ENCODE measurements at places on chromosomes 12 and 14.

- no peak for DNase-seq
Observed at GRCh38 chr12:76183459-76184186, 99.1 kb upstream of the NAP1L1 start.

- DNase-seq = no peak
Observed at GRCh38 chr12:93740751-93741150, 63.6 kb downstream of the CRADD start.

- no peak for DNase-seq
Observed at GRCh38 chr12:26374934-26375680, 179.7 kb downstream of the SSPN start.

GRCh38 chr12:118361889-118362288, 10.8 kb downstream of the TAOK3 start:
- DNase-seq = no peak

GRCh38 chr14:97106166-97106565, 309.0 kb downstream of the VRK1 start:
- DNase-seq = peak; percentile 4

- DNase-seq = no peak
Observed at GRCh38 chr14:85487215-85487614, 42.7 kb upstream of the FLRT2 start.

DNA sequence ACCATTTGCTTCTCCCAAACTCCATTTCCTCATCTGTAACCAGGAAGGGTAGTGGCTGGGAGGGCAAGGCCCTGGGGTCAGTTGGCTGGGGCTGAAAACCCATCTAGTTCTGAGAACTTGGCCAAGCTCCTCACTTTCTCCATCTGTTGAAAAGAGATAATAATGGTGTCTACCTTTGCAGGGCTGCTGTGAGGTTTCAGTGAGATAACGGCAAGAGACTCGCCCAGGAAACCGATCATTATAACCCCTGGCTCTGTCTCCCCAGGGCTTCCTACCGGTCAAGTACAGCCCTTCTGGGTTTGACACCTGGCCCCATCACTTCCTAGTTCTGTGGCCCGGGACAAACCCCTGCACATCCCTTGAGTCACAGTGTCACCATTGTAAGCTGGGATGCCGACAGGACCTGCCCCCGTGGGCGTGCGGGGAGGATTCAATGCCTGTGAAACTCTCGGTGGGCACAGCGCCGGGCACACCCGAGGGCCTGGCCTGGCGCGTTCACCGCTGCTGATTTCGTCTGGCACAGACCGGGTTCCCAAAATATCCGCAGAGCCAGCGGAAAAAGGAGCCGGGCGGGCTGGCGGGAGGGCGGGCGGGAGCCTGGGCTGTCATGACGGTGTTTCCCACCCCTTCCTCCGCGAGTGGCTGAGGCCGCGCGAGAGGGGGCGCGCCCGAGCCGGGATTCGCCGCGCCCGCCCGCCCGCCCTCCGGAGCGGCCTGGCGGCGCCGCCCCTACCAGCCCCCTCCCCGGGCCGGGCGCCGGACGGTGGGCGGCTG, 4.4 kb downstream of the KMT5A start:
- DNase-seq = peak; percentile 59

DNA sequence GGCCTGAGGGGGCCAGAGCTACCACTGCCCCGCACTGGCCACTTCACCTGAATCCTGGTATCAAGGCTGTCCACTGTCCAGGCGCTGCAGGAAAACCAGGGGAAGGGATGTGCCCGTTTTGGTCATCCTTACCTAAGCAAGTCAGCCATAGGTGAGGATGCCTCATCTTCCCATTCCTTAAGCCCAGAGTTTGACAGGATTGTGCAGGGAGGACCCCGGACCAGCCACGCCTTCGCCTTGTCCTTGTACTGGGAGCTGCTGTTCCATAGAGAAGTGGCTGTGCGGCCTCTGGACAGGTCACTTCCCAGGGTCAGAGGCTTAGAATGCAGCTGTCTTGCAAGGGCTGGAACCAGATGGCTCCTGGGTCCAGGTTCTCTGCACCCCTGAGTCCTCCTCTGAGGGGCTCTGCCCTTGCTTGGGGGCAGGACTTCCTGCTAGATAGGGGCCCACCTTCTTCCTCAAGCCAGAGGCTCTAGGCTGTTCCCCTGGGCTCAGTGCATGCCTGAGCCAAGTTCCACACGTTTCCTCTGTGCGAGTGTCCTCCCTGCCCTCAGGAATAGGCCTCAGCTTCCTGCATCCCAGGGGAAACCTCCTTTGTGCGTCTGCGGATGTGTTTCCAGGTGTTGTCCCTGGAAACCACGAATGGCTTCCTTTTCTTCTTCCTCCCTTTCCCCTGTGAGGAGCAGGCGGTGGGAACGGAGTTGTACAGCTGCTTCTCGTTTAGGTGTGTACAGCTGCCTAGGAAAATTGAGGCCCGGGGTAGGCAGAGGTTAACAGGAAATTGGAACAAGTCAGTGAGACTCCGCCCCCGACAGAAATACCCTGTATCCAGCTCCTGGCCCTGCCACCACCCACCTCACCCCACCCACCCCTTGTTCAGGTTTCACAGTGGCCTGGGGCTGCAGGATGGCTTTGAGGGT, 54.3 kb upstream of the RIN3 start:
- DNase-seq = no peak

- DNase-seq = no peak
Observed at GRCh38 chr12:3105690-3106479, 28.7 kb downstream of the TSPAN9 start.

DNA sequence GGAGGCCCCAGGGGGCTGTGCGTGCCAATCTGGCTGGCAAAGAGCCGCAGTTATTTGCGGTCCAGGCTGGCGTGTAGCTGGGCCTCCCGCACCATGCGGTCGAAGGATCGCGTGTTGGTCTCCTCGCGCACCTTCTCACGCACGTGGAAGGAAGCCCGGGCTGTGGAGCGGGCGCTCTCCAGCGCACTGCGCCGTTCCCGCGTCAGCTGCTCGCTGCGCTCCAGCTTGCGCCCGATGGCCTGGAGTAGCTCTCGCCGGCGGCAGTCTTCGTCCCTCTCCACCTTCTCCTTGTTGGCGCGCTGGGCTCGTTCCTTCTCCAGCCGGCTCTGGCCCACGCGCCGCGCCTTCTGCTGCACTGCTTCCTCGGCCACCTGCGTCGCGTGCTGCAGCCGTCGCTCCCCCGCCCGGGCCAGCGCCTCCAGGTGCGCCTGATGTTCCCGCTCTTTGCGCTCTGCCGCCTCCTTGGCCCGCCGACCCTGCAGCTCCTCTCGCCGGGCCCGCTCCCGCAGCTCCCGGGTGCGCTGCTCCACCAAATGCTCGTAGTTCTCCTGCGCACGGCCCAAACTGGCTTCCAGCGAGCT, 3.1 kb downstream of the CCDC177 start:
- no peak for DNase-seq

DNA sequence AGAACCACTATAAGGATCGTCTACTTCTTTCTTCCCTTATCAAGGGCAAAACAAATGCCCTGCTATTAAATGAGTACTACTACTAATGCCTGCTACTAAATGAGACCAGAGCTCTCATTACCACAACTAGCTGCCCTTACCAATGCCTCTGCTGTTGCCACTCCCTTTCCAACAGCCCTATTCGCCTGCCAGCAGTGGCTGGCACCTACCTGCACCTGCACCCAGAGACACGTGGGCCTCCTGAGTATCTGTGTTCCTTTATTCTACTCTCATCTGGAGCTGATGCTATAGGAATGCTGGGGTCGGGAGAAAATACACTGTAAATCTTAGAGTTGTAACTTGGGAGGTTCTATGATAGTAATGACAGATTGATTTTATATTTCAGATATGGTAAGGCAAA, 174.7 kb downstream of the SLC2A13 start:
- DNase-seq = no peak

- no peak for DNase-seq
Observed at GRCh38 chr12:19456176-19456575, 16.9 kb downstream of the AEBP2 start.

- DNase-seq = no peak
Observed at GRCh38 chr12:127896661-127897060, 370.3 kb upstream of the TMEM132C start.

- DNase-seq = peak; percentile 42
Observed at GRCh38 chr12:7144414-7145120, 14.4 kb downstream of the CLSTN3 start.

GRCh38 chr12:48863291-48863690, 2.4 kb downstream of the RND1 start:
- no peak for DNase-seq

- DNase-seq = no peak
Observed at GRCh38 chr14:51883232-51883631, 22.8 kb downstream of the GNG2 start.

DNA sequence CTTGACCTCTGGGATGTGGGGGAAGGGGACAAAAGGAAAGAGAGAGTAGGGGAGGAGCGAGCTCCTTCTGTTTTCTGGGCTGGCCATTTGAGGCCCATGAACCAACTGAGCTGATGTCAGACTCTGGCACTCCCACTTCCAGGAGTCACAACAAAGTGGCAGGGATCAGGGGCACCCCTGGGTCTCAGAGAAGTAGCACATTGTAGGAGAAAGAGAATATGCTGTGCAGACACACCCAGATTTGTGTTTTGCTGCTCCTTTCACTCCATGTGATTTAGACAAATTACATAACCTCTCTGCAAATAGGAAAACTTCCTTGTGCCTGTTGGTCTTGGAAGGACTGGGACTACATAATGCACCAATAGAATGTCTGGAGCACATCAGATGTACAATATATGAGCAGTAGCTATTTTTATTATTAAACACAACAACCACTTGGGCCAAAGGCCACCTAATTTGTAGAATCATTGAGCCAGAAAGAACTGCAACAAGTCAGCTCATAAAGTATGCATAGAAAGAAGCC, 265.5 kb downstream of the ZFP36L1 start:
- no peak for DNase-seq

DNA sequence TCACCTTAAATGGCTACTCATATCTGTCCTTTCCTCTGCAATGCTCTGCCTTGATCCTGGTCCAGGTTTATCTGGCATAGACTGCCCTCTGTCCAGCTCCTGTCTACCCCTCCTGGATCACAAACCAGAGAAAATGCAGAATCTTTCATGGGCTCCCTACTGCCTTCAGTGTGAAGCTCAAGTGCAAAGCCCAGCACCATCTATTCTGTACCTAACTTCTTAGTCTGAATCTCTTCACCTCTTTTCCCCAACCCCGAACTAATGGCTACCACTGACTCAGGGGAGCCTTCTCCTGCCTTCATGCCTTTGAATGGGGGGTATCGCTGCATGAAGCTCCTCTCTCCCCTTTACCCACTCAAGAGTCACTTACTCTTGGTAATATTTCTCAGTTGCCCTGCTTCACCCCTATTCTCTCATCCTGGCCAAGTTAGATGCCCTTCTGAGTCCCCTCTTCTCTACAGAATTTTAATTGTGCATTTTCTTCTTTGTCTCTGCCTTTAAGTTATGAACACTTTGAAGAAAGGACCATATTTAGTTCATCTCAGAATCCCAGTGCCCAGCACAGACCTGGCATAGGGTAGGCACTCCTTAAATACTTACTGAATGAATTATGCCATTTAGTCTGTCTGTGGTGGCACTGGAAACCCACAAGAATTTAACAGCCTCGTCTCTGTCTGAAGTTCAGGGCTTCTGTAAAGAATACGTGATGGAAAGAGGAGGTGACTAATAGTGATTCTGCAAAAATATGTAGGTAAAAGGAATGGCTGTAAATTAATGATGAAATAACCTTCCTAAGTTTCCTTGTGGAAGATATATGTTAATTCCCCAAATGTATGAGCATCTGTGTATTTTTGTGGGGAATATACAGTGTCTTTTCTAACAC, 191.3 kb upstream of the AMIGO2 start:
- DNase-seq = no peak

GRCh38 chr14:52043690-52044089, 25.2 kb downstream of the NID2 start:
- no peak for DNase-seq

DNA sequence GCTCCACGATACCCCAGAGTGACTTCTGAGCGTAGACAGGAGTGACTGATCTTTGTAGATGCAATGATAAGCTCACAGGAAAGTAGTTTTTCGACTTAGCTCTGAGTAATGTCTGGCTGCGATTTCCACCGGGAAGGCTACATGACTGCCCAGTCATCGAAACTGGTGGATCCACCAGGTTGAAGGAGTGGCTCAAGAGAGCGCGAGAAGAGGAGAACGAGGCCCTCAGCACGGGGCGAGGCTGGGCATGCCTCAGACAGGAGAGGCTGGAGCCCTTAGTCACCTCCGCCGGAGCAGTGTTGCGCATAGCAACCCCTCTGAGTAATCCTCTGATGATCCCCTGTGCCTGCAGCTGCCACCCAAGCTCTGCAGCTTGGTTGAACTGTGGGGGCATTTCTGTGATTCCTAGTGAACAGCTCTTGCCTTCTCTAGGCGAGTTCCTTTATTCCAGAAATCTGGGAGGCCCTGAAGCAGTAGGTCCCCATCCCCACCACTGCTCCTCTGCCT, 25.6 kb downstream of the ELK3 start:
- peak; percentile 51 for DNase-seq

DNA sequence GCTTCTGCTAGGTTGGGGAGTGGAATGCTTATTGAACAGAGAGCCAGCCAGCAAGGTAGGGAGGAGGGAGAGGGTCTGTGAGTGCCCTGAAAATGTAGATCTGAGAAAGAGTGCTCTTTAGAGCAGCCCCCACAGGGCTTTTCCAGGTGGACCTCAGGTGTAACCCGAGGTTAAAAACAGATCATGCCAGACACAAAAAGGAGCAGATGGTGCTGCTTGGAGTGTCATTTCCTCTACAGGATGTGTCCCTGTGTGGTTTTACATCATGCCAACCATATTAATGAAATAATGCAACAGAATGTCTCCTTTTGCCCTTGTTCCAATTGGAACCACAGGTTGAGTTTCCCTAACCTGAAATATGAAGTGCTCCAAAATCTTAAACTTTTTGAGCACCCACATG, 6.4 kb downstream of the SUSD6 start:
- no peak for DNase-seq

GRCh38 chr12:105391231-105391630, 60.7 kb downstream of the C12orf75 start:
- no peak for DNase-seq

- DNase-seq = no peak
Observed at GRCh38 chr14:63764103-63764502, 36.2 kb upstream of the SGPP1 start.

GRCh38 chr12:117312770-117313169, 48.7 kb downstream of the NOS1 start:
- no peak for DNase-seq

- DNase-seq = no peak
Observed at GRCh38 chr12:106840243-106840642, 65.8 kb downstream of the RIC8B start.

DNA sequence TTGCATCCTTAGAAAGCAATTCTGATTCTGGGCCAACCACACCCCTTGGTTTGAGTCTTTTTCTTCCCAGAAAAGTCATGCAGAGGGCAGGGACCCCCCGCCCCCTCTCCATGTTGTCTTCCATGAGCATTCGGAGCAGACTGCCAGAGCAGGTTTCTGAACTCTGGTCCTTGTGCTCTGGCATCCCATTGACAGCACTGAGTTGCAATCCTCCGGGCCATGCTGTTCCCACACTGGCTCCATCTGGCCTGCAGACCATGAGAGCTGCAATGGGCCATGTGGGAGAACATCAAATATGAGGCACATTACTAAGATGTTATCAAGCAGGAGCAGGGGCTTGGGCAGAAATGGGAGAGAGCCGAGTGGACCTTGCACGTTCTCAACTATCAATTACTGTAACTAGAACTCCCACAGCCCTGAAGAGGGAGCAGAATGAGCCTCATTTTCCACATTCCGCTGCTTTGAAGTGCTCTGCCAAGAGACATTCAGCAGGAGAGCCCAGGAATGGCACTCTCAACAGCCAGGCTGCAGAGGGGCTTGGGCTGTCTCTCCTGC, 157.4 kb downstream of the STXBP6 start:
- DNase-seq = no peak

GRCh38 chr12:53044052-53044581, 5.7 kb upstream of the TNS2 start:
- no peak for DNase-seq

Measured in NCI-H1105 treated with DMSO at 0.1 percent for 48 hours (cell line).